ENCODE measurements at places on chromosomes 12 and 14.

DNA sequence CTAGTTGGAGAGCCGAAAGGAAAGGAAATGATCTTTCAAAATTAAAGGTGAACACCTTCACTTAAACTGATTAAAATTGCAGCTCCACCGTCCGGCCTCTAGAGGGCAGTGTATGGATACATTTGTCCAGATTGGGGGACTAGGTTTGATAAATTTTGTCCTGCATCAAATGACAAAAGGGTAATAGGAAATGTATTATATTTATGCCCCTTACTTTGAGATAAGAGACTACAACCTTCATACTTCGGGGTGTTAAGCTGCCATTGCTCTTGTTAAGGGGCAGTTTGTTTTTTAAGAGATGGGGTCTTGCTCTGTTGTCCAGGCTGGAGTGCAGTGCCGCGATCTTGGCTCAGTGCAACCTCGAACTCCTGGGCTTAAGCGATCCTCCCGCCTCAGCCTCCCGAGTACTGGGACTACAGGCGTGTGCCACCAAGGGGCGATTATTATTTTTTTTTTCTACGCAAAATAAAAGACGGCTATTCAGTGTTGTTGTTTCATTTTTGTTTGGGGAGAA lies 818 bp upstream of the SUOX start:
- DNase-seq = peak; percentile 85

DNA sequence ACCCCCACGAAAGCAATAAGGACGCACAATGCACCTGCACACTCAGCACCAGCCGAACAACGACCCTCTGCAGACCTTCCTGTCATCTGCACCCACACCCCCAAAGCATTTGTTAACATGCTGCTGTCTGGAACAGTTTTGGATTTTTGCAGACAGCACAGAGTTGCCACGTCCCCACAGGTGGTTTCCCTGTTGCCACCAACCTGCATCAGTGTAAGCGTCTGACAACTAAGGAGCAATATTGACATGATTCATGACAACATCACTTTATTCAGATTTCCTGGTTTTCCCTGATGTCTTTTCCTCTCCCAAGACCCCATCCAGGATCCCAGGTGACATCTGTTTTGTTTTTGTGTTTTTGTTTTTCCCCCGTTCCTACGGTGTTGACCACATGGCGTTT lies 150.7 kb upstream of the C14orf180 start:
- DNase-seq = no peak

DNA sequence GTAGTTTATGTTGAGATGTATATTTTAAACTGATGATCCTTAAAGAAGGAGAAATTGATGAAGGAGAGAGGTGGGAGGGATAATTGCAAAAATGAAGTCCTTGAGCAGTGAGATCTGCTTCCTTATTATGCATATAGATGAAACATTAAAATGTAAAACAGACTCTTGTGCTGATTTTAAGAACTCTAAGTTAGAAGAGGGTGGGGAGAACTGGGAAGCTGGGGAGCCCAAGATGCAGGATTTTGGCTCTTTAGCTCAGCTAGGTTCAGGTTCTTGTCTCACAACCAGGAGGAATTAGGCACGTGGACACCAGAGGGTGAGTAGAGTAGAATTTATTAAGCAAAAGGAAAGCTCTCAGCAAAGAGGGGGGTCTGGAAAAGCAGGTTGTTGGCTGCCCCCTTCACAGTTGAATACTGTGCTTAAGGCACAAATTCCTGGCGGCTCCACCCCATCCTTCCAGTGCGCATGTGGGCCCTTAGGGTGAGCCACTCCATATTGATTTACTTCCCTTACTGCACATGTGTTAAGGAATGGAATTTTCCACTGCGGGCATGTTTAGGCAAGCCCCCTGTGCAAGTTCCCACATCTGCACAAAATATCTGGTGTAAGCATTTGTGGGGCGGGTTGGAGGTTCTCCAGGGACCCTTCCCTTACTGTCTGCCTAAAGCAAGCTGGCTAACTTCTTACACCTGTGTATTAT lies 141.9 kb downstream of the BICD1 start:
- no peak for DNase-seq

- DNase-seq = no peak
These were observed 24.3 kb upstream of the RD3L start for GRCh38 chr14:103966631-103967030.

GRCh38 chr12:110262442-110263388 lies 18.3 kb upstream of the ATP2A2 start:
- DNase-seq = peak; percentile 79

- no peak for DNase-seq
These were observed 275.3 kb downstream of the CCER1 start for GRCh38 chr12:90679674-90680073.

GRCh38 chr12:107287436-107288413 lies 194.4 kb upstream of the CRY1 start:
- DNase-seq = no peak

DNA sequence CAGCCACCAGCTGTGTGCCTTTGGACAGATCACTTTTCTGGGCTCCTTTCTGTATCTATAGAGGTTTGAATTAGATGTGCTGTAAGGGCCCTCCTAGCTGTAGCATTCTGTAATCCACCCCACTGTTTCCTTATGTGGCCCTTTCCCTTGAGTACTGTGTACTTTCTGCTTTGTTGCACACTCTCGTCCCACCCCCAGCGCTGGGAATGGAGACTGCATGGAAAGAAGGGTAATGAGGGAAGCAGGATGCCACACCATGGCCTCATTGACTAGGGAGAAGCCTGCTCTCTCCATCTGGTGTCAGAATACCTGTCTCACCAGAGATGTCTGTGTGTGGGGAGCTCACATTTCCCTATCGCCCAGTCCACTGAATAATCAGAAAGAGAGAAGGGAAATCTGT lies 13.6 kb upstream of the GALNT16 start:
- no peak for DNase-seq

GRCh38 chr12:26441434-26441833 lies 246.1 kb downstream of the SSPN start:
- no peak for DNase-seq
